ENCODE measurements at places on chromosomes 7 and 10.

DNA sequence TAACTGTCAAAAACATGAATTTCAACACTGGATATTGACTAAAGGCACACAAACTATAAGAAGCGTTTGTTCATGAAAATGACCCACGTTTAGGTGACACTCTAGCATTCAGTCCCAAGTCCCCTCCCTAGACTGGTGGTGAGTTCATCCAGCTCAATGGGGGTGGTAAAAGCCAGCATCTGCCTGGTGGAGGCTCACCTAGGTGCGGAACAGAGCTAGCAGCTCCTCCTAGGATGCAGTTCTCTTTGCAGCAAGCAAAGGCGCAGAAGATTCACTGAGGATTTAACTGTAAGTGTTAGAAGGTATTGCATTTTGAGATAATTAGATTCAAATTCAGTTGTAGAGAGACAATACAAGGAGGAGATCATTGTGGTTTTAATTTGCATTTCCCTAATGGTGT is 87.6 kb downstream of the VSTM2A start:
- ATAC-seq: no peak

- ATAC-seq: no peak
Observed at GRCh38 chr10:45596526-45596925, 76.0 kb downstream of the ZFAND4 start.

- ATAC-seq: no peak
Observed at GRCh38 chr10:102492344-102492939, 10.1 kb downstream of the ACTR1A start.

GRCh38 chr10:103820101-103821062 is 35.0 kb downstream of the SH3PXD2A start:
- peak; percentile 83 for ATAC-seq

DNA sequence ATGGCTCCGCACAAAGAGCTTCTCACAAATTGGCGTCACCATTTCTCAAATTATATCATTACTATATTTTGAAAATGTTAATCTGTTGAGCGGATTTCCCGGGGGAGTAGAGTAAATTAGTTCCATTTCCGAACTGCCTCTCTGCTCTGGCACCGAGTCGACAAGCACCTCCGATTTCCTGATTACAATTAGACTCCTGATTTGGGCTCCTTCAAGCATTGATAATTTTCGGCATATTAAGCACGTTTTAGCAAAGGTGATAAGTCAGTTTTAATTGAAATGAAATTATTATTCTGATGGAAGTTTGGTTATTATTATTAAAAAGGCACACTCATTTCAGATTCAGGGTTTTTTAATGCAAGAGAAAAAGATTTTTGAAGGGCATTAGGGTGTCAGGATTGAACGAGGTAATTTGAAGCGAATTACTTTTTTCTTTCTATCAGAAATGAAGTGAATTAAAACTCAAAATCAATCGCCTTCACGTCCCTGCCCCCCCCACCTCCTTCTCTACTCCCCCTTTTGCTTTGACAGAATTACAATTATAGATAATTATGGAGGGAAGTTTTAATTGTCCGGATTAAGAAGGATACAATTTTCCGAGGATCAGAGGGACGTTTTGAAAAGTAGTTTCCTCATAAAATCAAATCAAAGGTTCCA is 4.0 kb upstream of the UNCX start:
- no peak for ATAC-seq

DNA sequence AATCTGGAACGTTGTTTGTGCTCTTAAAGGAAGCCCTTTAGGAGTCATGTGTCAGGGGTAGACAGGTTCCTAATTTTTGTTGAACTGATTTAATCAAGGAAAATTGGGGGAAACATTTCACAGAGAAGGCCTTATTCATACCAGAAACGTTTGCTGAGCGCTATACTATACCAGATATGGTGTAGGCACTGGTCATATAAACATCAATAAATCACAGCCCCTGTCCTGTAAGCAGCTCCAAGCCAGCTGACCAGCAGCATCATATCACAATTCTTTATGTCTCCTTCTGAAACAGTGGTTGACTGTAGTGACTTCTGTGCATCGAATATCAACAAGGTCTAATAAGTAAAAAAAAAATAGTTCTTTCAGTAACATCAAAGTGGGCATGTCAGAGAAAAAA is 1.1 kb downstream of the TMEM178B start:
- no peak for ATAC-seq

- ATAC-seq: no peak
Observed at GRCh38 chr7:33232632-33233145, 103.3 kb downstream of the BBS9 start.

GRCh38 chr7:33534833-33535232 is 370.5 kb upstream of the BMPER start:
- ATAC-seq: no peak

- no peak for ATAC-seq
Observed at GRCh38 chr7:137276189-137276588, 67.3 kb downstream of the PTN start.

- peak; percentile 24 for ATAC-seq
Observed at GRCh38 chr7:107931740-107932515, 40.9 kb downstream of the DLD start.

DNA sequence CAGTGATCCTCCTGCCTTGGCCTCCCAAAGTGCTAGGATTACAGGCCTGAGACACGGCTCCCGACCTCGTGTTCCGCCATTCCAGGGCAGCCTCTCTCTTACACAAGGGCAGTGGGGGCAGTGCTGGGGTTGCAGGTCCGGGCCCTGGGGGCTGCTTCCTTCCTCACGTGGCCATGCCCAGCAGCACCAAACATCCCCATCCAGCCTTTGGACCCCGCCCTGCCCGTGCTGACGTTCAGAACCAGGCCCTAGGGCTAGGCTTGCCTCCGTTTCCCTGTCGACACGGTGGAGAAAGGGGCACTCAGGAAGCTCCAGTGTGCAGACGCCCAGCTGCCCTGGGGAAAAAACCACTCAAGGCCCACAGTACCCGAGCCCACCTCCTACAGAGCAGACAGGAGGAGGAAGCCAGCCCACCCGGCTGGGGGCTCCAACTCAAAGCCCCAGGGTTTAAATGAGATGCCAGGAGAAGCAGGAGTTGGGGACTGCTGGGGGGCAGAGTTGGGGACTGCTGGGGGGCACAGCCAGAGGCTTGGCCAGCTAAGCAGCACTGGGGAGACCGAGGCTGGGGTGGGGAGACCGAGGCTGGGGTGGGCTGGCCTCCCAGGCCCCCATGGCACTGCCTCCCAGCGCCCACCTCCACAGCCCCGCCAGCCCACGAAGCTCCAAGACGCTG is 35.9 kb downstream of the ADAP1 start:
- ATAC-seq: no peak

GRCh38 chr10:5818894-5819293 is 5.7 kb upstream of the GDI2 start:
- ATAC-seq: no peak

DNA sequence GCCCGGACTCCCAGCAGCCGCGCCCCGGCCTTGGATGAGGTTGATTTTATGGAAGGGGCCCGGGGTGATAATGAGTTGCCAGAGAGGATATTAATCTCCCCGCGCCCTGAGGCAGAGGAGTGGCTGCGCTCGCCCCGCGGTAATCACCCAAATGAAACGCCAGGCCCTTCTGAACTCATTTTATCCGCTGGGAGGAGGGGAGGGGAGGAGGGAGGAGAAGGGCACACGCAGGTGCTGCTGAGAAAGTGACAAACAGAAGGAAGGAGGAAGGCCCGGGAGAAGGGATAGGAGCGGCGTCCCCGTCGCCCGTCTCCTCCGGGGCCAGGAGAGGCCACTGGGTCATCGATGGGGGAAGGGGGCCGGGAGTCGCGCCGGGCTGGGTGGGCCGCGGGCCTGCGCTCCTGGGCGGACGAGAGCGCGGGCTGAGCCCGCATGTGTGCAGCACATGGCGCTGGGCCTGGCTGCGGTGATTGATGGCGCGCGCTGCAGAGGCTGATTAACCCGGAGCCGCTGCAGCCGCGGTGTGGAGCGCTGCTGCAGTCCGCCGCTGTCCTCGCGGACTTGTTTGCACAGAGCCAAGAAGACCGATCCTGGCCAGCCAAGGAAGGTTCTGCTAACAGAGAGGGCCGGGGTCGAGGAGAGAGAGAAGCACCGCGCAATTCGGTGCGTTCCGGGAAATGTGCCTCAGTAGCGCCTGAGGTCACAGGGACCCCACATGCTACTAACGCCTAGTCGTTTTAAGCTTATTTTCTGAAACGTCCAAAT is 6.5 kb downstream of the MNX1 start:
- peak; percentile 78 for ATAC-seq

DNA sequence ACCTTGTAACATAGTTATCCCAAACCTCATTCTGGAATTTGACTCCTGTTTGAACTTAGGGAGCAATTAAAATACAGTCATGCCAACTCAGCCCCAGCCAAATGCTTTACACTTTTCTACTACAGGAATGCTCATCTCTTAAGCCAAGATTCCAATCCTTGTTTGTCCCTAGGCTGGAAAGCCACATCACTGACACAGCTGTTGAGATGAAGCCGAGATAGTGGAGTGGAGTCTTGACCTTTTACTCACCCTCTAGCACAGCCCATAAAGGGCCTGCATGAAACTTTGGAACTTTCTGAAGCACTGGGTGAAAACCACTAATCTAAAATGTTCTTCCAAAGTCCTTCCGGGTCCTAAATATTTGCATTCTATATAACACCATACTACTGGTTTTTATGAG is 247.3 kb downstream of the ETV1 start:
- peak; percentile 71 for ATAC-seq

DNA sequence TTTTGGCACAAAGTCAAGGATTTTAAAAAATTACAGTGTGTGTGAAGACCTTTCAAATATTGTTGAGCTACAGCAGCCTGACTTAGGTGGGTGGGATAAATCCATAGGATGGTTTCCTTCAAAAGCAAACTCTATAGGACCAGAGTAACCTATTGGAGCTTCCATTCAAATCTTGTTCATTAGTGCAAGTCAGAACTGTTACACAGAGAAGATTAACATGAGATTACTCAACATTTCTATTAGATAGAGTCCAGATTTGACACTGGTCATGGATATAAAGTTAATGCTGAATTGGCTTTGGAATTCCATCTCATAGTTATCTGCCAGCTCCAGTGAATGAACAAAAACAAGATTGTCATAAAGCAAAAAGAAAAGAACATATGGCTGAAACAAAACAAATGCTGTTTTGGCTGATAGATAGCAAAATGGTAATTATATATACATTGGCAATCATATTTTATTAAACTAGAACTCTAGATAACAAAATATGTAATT is 129.6 kb upstream of the SEMA3A start:
- no peak for ATAC-seq

DNA sequence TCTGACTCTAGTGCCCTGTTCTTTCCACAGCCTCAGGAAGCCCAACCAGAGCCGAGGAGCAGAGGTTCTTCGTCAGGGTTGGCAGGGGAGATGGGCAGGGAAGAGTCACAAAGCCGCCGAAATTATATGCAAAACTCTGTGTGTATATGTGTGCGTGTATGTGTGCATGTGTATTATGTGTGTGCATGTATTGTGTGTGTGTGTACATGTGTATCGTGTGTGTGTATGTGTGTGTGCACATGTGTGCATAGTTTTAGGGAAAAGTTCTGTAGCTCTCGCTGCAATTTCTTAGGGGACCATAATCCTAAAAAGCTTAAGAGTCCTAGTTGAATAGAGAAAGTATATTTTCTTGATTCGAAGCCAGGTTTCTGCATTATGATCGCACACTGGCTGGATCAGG is 17.0 kb downstream of the DNAJB12 start:
- no peak for ATAC-seq

DNA sequence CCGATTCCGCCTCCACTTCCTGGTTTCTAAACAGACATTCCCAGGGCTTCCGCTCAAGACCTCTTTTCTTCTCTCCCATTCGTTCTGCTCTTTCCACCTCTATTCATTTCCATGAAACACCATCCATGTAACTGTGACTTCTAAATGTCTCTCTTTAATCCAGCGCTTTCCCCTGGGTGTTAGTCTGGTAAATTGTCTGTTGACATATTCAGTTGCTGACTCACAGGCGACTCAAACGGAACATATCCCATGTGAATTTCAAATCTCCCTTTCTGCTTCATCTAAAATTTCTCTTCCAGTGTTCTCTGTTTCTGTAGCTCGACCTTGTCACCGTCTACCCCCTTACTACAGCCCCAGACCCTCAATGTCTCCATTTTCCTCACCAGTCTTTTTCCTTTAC is 119.1 kb downstream of the PFKFB3 start:
- no peak for ATAC-seq

GRCh38 chr7:82050792-82051191 is 280.9 kb upstream of the HGF start:
- peak; percentile 86 for ATAC-seq

DNA sequence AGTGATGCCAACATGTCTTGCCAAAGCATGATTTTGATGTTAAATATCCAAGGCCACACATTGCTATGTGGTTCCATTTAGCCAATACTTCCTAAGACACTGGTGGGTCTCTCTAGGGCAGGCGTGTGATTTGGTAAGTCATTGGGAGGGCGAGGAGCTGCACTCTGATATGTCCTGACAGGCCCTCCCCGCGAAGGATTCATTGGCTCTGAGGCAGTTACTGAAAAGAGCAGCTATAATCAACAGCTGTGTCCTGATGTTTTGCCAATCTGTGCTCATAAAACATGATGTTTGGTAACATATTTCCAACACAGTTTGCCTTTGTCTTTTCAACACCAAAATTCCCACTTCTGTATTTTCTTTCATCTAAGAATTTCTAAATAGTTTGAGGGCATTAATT is 646.7 kb downstream of the PARD3 start:
- ATAC-seq: no peak

DNA sequence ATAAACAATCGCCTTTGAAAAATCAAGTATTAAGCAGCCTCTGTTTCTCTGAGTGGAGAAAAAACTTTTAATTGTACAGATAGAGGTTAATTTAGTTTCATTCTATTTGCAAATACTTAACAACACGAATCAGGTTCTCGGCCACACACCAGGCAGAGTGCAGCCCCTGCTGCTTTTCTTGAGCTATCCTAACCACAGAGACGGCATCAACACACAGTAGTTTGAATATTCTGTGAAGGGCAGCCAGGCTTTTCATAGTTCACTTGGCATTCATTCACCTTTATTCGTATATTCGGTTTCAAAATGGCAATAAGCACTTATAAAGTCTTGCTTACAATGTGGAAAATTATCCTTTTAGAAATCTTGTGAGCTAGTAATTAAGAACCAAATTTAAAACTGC is 5.7 kb downstream of the ADARB2 start:
- no peak for ATAC-seq

- no peak for ATAC-seq
Observed at GRCh38 chr7:94149789-94150545, 145.8 kb upstream of the BET1 start.

- ATAC-seq: no peak
Observed at GRCh38 chr10:79243181-79244067, 103.8 kb upstream of the PPIF start.

- no peak for ATAC-seq
Observed at GRCh38 chr10:112815269-112816032, 134.6 kb upstream of the TCF7L2 start.

GRCh38 chr10:118017850-118018249 is 28.9 kb downstream of the RAB11FIP2 start:
- no peak for ATAC-seq

- ATAC-seq: peak; percentile 31
Observed at GRCh38 chr7:69635555-69636185, 37.4 kb downstream of the AUTS2 start.
